Neural crest cell (in vitro differentiated cells): ENCODE measurements at places on chromosomes 7 and 10. TPM values are rescaled to one million over a fixed set of nuclear protein-coding genes. Genes with fewer than 3 reads are reported as not detected.

Gene GDF2
- total RNA-seq: not detected in 2 replicates

Gene SLC13A4
- 0.27 and 0.68 TPM in 2 replicates for total RNA-seq

DNA sequence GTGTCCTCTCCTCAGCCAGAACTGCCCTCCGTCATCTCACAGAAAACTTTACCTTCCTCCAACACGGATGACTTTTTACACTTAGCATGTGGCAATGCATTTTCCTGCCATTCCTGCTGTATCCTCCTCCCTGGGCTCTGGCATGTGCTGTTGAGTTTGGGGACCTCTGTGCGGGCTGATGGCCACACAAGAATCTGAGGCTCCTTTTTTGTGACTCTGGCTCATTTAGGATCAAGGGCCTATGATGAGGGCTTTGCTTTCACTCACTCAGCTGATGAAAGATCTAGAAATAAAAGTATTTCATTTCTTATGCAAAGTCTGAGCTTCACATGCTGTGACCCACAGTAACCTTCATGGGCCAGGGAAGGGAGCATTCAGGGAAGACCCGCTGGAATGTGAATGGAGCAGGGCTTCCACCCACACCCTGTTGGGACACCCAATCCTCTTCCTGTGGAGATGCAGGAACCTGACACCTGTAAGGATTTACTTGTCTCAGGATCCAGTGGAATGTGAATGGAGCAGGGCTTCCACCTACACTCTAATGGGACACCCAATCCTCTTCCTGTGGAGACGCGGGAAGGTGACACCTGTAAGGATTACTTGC, 500.3 kb upstream of the MKI67 start:
- peaks cover 3% of the 10 kb centered on the region for H3K27me3 ChIP-seq
- peak overlapping the region; percentile 10 for H3K27ac ChIP-seq
- H3K4me1 ChIP-seq: peaks cover 54% of the 10 kb centered on the region

Gene GRID2IP
- 0.54 and 0.61 TPM in 2 replicates for total RNA-seq

Gene NCOA4
- 78.6 and 78.7 TPM in 2 replicates for total RNA-seq

DNA sequence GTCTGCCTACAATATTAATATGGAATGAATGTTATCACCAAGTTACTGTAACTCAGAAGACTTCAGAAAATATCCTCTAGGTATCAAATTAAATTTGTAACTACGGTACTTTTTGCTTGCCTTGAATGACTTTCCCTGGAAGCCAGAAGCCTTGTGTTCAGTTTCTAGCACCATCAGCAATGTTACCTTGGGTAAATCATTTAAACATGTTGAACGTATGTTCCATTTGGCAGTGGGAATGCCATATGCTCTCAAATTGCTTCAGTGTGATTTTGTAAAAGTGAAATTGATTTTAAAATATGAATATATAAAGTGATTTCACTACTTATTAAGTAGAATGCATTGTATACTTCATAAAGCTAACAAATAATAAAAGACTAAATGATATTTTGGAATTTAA, 11.2 kb downstream of the RPA3 start:
- H3K27ac ChIP-seq: no peak overlapping the region
- no peak for DNase-seq
- no peaks in the 10 kb centered on the region for H3K36me3 ChIP-seq
- H3K4me1 ChIP-seq: peaks cover 24% of the 10 kb centered on the region
- no peak overlapping the region for H3K4me3 ChIP-seq
- no peaks in the 10 kb centered on the region for H3K27me3 ChIP-seq
